Stimulated activated CD8-positive, alpha-beta memory T cell treated with anti-CD3 and anti-CD28 coated beads, Interleukin-12 subunit alpha, Interleukin-12 subunit beta, amount 100 ng/mL, for 1 hour (primary cell): ENCODE measurements at places on chromosomes 4 and X.

DNA sequence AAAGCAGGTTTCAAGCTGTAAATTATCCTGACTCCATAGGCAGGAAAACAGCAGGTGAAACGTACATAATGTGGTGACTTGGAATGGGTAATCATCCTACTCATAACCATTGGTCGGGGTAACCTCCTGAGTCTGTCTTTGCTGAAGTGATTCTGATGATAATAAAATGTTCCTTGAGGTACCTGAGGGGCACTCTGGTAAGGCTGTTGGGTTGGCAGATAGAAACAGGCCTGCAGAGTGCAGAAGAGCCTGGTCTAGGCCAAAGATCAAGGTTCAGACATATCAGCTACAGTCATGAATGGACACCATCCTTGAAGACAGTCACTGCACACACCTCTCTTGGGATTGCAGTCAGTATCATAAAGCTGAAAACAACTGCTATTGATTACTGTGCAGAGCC, 174.7 kb upstream of the RPL34 start:
- DNase-seq: no peak

- no peak for DNase-seq
Observed at GRCh38 chr4:187598196-187598595, 397.4 kb upstream of the ZFP42 start.

DNA sequence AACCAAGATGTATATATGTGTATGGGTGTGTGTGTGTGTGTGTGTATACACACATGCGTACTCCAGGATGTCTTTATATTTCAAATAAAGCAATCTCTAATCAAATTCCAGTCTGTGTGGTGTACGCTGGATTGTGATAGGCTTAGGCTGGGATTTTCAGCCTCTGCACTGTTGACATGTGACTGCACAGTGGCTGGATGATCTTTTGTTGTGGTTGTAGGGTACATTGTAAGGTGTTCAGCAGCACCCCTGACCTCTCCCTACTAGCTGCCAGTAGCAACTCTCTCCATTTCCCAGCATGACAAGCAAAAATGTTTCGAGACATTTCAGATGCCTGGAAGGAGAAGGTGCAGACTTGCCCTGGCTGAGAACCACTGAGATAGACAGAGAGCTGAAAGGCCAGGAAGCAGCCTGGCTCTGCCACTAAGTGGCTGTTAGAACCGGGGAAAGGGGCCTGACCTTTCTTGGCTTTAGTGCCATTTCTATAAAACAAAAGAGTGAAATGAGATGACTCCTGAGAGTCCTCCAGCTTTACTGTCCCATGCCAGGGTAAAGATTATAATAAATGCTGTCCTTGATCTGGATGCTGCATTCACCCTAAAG, 10.5 kb downstream of the PGM2 start:
- DNase-seq: no peak

GRCh38 chr4:123581802-123582201, 185.2 kb downstream of the SPRY1 start:
- DNase-seq: no peak

DNA sequence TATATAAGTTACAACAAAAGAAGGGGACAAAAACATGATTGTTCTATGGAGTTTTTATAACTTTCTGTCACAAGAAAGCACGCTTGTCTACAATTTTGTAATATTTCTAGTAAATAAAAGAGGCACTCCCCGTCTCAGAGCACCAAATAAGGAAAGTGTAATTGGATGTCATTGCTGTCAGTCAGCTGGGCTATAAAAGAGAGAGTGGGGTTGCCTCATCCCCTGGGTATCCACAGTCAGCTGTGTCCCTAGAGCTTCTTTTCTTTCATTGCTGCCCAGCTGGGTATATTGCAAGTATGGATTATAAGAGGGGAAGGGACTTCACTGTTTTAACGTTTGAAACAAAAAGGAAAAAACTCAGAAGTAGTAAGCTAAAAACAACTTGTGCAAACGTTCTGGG, 61.3 kb downstream of the NPNT start:
- no peak for DNase-seq

DNA sequence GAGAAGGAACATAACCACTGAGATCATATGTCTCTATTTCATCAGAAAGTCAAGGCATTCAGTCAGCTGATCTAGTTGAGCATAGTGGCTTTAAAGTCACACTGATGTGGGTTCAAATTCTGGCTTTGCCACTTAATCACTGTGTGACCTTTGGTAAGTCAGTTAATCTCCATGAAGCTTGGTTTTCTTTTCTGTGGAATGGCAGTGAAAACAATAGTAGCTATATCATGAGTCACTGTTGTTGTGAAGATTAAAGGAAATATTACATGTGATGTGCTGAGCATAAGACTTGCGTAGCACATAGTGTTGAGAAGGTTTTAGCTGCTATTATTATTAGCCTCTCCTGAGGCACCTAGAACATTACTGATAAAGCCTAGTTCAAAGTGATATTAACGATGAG, 242.2 kb downstream of the FMR1NB start:
- no peak for DNase-seq

DNA sequence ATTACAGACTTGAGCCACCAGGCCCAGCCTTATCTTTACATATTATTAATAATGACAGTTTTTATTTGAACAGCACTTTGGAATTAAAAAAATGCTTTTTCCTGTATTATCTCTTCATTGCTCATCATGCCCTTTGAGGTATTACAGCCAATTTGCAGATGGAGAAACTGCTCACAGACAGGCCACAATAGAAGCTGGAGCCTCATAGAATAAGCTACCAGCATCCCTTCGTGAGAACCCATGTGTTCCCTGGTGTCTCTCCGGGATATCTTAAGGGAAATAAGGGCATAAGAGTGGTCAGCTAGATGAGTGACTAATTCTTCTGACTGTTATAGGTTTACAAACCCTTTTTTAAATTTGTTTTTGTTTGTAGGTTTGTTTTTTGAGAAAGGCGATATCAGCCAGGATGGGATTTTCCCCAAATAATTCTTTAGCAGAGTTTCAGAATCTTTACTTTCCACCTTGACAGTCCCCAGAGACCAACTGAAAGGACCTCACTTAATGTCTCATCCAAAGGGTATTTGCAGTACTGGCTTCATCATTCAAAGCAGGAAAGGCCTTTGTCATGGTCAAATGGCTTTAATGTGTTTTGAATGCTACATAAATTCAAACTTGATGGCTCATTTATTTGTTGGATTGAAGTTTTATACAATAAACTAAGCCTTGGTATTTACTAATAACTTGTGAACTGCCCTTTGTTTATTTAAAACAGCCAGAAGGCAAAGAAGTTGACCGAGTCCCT, 48.0 kb upstream of the SOD3 start:
- no peak for DNase-seq

GRCh38 chrX:57951666-57952319, 41.5 kb upstream of the ZXDA start:
- no peak for DNase-seq

- DNase-seq: no peak
Observed at GRCh38 chrX:15410430-15410829, 26.2 kb upstream of the VEGFD start.

- DNase-seq: no peak
Observed at GRCh38 chrX:104310090-104310489, 55.4 kb upstream of the ESX1 start.
